Right lung (tissue), 10 donors: ENCODE measurements at places on chromosomes 3 and 15. TPM values are rescaled to one million over a fixed set of nuclear protein-coding genes. Genes with fewer than 3 reads are reported as not detected.

FOXB1 gene
- not detected for polyA plus RNA-seq

CPLX3 gene
- polyA plus RNA-seq: 0.05 TPM

LRRC58 gene
- 29.5 TPM for polyA plus RNA-seq

C3orf80 gene
- polyA plus RNA-seq: 5.2 TPM

DNA sequence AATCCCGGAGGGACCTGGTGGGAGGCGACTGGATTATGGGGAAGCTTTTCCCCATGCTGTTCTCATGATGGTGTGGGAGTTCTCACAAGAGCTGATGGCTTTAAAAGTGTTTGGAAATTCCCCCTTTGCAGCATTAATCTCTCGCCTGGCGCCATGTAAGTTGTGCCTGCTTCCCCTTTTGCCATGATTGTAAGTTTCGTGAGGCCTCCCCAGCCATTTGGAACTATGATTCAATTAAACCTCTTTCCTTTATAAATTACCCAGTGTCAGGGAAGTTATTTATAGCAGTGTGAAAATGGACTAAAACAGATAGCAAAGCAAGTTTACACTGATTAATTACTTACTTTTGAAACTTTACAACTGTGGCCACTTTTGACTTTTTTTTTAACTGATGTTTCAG lies 10.6 kb upstream of the U2SURP start:
- no peak for DNase-seq

GRCh38 chr15:38530113-38530512 lies 34.5 kb downstream of the RASGRP1 start:
- no peak for DNase-seq

DNA sequence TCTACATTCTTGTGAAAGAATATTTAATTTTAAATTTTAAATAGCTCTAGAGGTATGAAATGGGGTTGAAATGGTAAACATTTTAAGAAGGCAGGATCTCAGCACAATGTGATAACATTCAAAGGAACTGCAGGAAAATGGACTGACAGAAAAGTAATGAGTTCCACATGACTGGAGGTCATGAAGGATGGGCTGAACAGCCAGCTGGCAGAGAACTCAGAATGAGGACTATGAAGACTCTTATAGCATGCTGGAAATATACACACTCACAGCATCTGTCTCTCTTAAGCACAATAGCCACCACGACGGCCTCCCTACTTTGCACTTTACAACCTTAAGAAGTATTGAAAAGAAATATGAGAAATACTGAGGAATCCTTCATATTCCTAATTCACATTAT lies 94.7 kb downstream of the TNIK start:
- DNase-seq: no peak

- DNase-seq: no peak
These were observed 110.8 kb downstream of the DUT start for GRCh38 chr15:48442011-48442410.

DNA sequence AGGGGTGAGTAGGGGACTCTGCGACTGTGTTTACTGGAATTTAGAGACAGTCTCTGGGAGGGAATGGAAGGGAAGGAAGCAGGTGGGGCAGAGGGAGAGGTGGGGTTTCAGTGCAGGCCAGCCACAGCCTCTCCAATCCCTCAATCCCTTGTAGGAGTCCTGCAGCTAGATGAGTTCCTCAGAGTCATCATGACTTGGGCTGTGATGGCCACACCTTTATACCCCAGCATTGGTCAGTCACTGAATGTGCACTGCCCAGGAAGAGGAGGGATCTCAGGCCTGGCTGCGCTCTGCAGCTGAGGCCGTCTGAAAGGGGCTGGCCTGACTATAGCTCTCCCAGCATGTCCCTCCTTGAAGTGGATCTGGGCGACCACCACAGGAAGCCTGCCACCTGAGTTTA lies 67.3 kb upstream of the GLCE start:
- DNase-seq: no peak

- no peak for DNase-seq
These were observed 42.3 kb upstream of the STIMATE start for GRCh38 chr3:52939600-52939999.

- no peak for DNase-seq
These were observed 36.3 kb downstream of the SRGAP3 start for GRCh38 chr3:9213019-9213634.

- no peak for DNase-seq
These were observed 30.1 kb upstream of the ADAMTS7 start for GRCh38 chr15:78841376-78841706.

DNA sequence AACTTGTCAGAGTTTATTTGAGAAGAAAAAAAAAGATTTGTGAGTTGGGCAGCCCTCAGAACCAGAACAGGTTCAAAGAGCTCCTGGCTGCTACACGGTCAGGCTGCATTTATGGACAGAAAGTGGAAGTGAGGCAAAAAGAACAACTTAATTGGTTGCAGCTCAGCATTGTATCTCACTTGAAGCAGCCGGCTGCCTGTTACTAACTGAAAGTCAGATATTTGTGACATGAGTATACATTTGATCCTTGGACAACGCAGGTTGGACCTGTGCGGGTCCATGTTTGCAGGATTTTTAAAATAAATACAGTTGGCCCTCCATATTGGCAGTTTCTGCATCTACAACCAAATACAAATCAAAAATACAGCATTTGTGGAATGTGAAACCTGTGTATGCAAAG lies 7.5 kb upstream of the ALDH1L1 start:
- DNase-seq: no peak
